GM04503 (cell line): ENCODE measurements at places on chromosomes 1 and 21.

- DNase-seq = peak; percentile 63
Observed at GRCh38 chr1:201964261-201964660, 9.0 kb downstream of the TIMM17A start.

DNA sequence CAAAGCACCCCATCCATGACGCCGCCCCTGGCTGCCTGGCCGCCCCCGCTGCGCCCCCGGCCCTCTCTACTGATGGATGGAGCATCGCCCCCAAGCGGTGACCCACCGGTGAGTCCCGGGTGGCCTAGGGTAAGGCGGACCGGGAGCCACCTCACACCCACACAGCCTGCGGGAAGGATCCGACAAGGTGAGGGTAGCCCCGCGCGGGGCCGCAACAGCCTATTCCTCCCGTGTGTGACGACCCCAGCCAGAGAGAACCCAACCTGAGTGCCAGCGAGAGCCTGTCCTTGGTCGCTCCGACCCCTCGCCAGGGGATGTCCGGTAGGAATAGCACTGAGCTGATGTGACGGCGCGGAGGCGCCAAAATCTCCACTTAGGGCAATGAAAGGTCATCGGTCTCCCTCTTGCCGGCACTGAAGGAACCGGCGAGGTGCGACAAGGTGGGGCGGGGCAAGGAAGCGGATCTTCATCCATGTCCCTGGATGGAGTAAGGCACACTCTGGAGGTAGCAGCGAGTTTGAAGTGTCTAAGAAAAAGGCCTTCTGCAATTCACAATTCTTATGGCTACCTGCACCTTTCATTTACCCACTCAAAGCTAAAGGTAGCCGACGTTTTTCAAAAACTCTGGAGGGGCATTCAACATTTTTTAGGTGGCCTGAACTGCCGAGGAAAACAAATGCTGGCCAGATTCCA lies 19.7 kb upstream of the CHIA start:
- no peak for DNase-seq

DNA sequence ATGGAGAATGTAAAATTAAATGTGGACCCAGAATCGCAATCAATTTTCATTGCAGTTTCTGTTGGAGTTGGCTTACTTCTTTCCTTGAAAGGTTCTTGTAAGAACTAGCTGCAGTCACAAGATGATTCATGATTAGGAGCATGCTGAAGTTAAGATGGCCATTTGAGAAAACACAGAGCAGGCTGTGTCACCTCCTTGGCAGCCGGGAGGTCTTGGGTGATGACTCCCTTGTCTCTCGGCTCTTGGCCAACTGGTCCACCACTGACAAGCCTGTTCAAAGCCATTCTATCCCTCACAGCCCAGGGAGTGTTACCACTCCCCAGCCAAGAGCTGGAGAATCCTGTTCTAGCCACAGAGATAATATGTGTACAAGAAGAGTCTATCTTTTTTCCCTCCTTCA lies 40.6 kb downstream of the OPTC start:
- DNase-seq = peak; percentile 89

DNA sequence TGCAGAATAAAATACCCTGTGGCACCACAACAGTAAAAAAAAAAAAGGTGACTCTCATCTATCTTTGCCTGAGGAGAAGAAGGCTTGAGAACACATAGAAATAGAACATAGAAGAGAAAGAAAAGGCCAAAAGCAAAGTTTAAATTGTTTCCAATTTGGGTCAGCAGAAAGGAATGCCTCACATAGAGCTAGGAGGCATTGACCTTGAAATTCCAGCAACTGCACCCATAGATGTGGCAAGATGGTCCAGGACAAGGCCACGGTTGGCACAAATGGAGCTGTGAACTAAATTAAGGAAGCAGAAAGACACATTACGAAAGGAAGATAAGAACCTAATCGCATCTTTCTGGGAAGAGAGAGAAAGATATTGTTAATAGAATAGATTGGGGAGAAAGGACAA lies 588.3 kb downstream of the LMO4 start:
- no peak for DNase-seq

DNA sequence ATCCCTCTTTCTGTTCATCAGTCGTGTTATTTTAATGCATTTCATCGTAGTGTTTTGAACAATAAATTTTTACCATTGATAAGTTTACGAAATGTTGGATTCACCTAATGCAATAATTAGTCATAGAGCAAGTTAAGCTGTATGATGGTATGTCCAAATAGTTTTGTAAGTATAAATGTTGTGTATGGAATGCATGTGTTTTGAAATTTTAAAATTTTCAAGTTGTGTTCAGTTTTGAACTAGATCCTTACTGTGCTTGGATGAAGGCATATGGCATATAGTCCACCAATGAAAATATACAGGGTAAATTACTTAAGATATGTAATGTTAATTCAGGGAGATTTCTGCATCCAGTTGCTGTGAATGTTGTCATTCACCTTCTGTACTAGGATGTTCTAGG lies 2.3 kb downstream of the ZMYM4 start:
- DNase-seq = no peak

- no peak for DNase-seq
Observed at GRCh38 chr21:37908691-37909090, 7.6 kb downstream of the KCNJ6 start.

- DNase-seq = no peak
Observed at GRCh38 chr1:112083487-112083886, 94.0 kb upstream of the KCND3 start.

DNA sequence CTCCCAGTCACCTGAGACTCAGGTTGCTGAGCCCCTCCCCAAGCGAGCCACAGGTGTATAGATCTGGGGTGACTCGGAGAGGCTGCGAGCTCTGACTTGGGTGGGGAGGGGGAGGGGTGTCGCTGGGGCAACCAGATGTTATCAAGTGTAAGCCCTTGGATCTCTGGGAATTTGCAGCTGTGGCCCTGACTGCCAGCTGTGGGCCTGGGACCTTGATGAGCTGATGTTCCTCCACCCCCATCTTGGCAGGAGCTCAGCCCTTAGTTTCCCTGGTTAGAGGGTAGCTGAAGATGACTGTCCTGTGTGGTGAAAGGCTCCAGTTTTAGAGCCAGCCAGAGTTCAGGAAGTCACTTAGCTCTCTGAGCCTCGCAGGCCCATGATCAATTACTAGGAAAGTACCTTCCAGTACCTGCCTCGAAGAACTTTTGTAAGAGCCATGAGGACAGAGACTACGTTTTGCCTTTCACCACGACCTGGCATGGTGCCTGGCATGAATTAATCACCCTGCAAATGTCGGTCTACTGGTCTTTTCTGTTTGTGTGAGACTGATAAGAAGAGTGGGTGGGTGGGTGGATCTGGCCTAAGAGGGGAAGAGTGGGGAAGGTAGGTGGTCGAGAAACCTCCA lies 55.8 kb downstream of the YARS1 start:
- no peak for DNase-seq

DNA sequence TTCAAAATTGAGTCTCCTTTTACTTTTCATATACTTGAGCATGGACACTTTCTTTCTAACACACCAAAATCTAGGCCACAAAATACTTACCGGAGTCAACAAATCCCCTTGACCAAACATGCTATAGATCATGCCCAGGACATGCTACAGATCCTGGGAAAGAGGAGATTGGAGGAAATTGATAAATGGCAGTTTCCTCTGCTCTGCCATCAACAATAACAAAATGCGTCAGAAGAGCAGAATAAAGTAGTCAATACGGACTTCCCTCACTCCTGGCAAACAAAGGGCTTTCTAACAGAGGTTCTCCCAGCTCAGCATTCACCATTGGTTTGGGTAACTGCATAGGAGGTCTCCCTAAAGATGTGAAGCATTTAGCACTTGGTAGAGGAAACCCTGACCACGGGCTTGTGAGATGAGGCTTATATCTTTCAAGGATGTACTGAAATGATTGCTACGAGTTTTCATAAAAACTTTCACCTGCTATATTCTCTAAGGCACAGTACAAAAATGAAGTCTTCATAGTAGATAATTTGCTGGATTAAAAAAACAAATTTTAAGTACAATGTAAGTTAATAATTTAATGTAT lies 283.8 kb upstream of the RUNX1 start:
- DNase-seq = no peak

GRCh38 chr1:7561331-7561921 lies 209.7 kb upstream of the VAMP3 start:
- DNase-seq = no peak

DNA sequence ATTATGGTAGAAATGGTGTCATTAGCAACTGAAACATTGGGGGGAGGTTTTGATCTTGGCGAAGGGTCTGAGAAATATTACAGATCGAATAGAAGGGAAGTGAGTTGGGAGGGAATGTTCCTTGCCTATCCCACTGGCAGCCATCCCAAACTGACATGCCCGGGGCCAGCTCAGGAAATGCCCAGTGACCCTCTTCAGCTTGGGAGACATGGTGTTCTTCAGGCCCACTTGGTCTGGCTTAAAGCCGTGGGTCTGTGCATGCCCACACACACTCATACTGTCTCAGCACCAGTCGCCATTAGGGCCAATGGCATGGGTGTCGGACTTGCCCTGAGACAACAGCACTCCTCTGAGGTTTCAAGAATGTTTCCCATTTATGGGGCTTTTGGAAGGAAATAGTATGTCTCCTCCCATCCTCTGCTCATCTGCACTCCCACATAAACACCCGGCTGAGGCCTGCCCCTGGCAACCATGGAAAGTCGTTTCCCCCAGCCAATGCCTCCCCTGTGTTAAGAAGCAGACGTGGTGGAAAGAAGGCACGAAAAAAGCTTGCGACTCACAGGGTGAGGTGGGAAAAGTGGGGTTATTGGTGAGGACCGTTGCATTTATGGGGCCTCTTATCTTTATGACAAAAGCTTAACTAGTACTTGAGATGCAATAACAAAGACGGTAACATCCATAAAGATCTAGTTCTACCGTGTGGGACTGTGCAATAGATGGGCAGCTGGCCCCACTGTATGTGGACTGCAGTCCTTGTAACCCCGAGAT lies 2.0 kb downstream of the RNF186 start:
- no peak for DNase-seq

- DNase-seq = no peak
Observed at GRCh38 chr1:241090798-241091197, 266.2 kb downstream of the RGS7 start.

- no peak for DNase-seq
Observed at GRCh38 chr1:196723325-196724185, 51.1 kb upstream of the CFHR3 start.

DNA sequence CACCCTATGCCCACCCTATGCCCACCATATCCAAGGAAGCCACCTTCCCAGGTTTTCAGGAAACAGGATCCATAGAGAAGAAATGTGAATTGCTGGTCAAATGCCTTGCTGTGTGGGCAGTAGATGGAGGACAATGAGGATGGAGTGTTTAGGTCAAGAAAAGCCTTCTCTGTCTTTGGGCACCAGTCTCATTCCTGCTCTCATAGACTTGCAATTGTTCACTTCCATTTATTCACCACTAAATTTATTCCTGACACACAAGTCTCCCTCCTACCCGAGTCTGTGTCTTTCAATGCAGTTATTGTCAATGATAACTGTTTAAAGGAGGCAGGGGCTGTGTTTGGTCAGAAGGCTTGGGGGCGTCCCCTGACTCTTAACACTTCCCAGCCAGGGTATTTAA lies 48.0 kb upstream of the ITPKB start:
- DNase-seq = no peak

DNA sequence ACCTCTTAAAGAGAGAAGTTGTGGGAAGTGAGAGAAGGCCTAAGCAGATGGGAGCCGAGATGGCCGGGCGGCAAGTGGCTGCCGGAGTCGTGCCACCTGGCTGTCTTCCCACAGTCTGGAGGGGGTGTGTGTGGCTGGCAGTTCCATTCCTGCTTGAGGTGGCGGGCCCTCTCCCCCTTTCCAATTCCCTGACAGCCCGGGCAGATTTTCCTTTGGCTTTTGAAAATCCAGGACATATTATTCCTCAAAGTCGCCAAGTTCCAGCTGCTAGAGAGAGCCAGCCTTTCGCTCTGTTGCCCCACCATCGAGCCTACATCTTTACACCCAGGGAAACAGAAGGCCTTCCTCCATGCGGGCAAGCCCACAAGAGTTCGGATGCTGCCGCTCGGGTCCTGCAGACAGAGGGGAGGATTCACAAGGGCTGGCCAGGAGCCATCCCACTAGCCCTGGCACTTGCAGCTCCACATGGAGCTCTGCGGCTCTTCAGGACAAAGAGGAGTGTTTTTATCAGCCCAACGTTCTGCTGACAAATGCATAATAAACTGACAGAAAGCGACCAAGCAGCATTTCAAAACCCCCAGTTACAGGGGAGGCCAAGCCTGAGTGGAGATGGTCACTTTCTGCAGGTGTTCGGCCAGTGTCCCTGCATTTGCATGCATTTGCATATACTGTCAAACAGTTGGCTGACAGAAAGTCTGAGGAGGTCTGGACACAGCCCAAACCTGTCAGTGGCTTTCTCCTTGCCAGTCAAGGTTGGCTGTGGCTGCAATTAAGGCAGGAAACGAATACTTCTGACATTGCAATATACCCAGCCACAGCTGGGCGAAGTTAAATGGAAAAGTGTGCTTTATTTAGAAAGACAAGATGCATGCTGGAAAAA lies 45.9 kb downstream of the OLIG1 start:
- DNase-seq = no peak

- no peak for DNase-seq
Observed at GRCh38 chr1:45543581-45544417, 6.8 kb upstream of the AKR1A1 start.

DNA sequence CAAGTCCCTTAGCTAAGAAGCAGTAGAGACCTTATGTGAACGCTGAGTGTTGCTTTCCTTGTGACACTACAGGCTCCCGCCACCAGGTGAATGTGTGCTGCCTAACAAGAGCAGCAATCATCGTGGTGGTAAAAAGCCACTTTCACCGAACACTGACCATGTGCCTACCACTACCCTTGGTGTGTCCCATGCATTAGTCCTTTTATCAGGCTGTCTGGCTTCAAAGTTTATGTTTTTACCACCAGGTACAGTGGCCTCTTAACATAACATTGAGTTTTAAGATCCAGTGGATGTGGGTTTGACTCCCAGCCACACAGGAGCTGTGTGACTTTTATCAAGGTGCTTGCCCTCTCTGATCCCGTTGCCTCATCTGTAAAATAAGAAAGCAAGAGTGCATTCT lies 1.7 kb downstream of the C1QB start:
- DNase-seq = no peak

- DNase-seq = no peak
Observed at GRCh38 chr1:178301141-178301540, 195.6 kb downstream of the CLEC20A start.

GRCh38 chr1:21237446-21238088 lies 52.7 kb downstream of the ECE1 start:
- DNase-seq = no peak

- no peak for DNase-seq
Observed at GRCh38 chr1:226915672-226915995, 24.5 kb upstream of the COQ8A start.

DNA sequence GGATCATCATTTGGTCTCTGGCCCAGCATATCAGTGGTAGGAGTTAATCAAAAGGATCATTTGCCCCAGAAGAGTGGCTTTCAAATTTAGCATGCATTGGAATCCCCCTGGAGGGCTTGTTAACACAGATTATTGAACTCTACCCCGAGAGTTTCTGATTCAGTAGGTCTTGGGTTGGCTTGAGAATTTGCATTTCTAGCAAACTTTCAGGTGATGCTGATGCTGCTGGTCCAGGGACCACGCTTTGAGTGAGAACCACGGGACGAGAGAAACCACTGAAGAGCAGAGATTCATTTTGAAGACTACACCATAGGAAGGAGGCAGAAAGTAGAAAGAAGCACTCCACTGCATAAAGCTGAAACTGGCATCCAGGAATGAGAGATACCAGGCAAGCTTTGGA lies 81.3 kb upstream of the DUSP10 start:
- DNase-seq = no peak
